ENCODE measurements at places on chromosomes 3 and 15. TPM values are rescaled to one million over a fixed set of nuclear protein-coding genes. Genes with fewer than 3 reads are reported as not detected.

CAMKV gene
- not detected for total RNA-seq

RPL39L gene
- 23.5 TPM for total RNA-seq

CCR8 gene
- total RNA-seq: 0.55 TPM

CHRFAM7A gene
- 1.9 TPM for total RNA-seq

TTC21A gene
- 1.2 TPM for total RNA-seq

LRRC28 gene
- 19.3 TPM for total RNA-seq

CPLX3 gene
- not detected for total RNA-seq

RETNLB gene
- not detected for total RNA-seq

GATM gene
- total RNA-seq: 1.6 TPM

SCN11A gene
- not detected for total RNA-seq
